ENCODE measurements at places on chromosomes 1 and 21.

DNA sequence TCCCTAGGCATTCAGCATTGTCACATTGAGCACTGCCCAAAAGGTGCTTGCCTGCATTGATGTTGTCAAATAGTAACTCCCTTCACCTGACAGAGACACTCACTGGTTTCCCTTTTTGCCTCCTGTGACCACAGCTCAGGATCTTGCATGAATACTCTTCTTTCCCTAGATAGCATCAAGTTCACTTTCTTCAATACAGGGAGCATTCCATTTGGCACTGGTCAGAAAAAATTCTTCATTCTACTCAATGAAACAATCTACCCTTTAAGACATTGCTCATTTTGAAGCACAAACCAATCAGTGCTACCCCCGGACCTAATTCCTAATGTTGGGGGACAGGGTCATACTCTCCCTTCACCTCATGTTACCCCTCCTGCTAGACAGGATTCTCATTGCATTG lies 319.0 kb upstream of the SNX7 start:
- no peak for DNase-seq

GRCh38 chr1:160779626-160780397 lies 16.2 kb upstream of the LY9 start:
- peak; percentile 24 for DNase-seq

GRCh38 chr1:24771574-24771973 lies 26.3 kb downstream of the CLIC4 start:
- DNase-seq = no peak

DNA sequence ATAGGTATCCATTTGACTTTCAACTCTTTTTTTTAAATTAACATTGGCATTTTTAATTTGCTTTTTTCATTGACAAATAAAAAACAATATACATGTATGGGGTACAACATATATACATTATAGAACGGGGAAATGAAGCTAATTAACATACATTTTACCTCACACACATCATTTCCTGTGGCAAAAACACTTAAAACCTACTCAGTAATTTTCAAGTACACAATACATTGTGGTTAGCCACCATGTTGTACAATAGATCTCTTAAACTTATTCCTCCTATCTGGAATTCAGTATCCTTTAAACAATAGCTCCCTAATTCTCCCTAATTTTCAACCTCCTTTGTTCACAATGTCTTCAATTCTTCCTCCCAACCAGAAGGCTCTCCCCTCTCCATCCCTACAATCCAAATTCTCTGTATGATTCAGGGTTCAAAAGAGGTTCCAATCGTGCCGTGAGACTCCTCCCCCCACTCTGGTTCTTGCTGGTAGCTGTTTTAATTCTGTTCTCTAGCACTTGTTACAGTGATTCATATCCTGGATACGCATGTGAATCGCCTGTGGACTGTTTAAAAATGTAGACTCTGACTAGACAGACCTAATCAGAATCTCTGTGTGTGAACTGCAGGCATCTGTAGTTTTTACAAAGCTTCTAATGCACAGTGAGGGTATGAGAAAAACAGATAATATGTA lies 87.6 kb upstream of the DUSP10 start:
- no peak for DNase-seq

GRCh38 chr1:100036718-100037655 lies 67.2 kb downstream of the SLC35A3 start:
- DNase-seq = peak; percentile 63

DNA sequence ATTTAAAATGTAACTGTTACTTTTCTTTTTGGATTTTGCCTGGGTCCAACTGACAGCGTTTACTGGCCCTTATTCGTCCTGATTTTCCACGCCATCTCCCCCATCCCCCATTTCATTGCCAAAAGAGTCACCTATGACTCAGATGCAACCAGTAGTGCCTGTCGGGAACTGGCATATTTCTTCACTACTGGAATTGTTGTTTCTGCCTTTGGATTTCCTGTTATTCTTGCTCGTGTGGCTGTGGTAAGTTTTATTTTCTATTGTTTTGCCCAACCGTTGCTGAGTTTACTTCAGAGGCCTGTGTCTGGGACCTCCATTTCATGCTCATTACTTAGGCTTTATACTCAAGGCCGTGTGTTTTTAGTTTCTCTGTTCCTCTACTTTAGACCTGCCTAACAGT lies 9.3 kb downstream of the LEPR start:
- no peak for DNase-seq

DNA sequence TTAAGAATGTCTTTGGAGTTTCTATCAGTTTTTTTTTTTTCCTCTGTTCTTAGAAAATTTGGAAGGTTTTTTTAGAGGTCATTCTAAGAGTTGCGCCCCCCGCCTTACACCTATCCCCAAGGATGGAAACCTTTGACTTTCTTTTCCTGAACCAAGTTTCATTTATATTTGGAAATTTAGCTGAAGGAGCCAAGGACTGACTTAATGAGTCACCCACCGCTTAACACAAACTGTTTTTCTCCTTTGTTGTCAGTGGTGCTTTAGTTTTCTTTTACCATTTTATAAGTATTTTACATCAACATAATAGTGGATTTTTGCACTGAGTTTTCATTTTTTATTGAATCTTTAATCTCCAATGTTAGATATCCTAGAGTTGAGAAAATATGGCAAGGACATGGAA lies 25.3 kb downstream of the USP25 start:
- no peak for DNase-seq

DNA sequence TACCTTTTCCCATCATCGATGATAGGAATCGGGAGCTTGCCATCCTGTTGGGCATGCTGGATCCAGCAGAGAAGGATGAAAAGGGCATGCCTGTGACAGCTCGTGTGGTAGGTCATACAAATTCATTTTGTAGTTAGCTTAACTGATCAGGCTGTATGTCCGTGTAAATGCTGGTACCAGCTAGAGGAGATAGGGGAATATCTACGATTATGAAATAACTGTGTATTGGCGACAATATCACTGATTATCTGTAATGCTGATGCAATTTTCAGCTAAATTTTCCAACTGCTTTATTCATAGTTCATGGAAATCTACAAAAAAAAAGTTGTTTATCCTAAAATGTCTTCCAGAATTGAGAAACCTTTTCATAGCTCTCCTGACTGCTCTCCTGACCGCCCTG lies 8.3 kb downstream of the PRDX6 start:
- no peak for DNase-seq

GRCh38 chr1:194975913-194976312 lies 1632.3 kb downstream of the KCNT2 start:
- DNase-seq = no peak

DNA sequence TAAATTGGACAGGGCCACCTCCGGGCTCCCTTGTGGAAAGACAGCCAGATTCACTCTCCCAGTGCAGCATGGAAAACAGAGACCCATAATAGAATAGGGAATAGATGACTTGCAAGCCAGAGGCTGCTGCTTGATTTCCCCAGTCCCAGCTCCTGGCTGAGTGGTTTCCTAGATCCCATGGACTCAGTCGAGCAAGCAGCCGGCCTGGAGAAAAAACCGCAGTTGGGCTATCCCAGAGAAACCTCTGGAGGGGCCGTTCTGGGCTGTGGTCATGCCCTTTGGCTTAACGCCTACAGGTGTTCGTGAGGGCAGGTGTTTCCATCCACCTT lies 61.7 kb downstream of the ELK4 start:
- DNase-seq = no peak

DNA sequence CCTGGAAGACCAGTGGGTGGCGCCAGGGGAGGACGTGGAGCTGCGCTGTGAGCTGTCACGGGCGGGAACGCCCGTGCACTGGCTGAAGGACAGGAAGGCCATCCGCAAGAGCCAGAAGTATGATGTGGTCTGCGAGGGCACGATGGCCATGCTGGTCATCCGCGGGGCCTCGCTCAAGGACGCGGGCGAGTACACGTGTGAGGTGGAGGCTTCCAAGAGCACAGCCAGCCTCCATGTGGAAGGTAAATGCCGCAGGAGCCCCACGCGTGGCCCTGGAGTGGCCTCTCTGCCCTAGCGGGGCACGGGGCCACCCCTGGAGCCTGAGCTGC lies 75.2 kb downstream of the OBSCN start:
- DNase-seq = no peak

GRCh38 chr1:43834280-43835081 lies 99.1 kb upstream of the ARTN start:
- DNase-seq = peak; percentile 21

DNA sequence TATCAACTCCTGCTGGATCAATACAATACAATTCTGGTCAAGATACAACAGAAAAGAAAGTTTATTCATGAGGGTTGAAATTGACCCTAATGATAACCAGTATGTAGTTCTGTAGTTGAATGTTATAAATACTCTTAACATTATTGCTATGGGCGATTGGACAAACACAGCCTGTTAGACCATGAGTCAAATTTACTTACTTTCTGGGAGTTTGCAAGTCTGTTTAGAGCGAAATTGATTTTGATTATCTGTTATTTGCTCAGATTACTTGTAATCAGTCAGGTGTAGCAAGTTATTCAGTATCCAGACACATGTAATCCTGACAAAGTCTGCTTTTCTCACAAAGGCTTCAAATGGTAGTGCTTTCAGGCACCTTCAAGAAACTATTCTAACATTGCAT lies 216.6 kb upstream of the B3GALT2 start:
- no peak for DNase-seq

- DNase-seq = no peak
These were observed 12.6 kb downstream of the NTPCR start for GRCh38 chr1:232962761-232963745.

GRCh38 chr1:44724296-44724954 lies 6.5 kb downstream of the RNU5D-1 start:
- DNase-seq = no peak

DNA sequence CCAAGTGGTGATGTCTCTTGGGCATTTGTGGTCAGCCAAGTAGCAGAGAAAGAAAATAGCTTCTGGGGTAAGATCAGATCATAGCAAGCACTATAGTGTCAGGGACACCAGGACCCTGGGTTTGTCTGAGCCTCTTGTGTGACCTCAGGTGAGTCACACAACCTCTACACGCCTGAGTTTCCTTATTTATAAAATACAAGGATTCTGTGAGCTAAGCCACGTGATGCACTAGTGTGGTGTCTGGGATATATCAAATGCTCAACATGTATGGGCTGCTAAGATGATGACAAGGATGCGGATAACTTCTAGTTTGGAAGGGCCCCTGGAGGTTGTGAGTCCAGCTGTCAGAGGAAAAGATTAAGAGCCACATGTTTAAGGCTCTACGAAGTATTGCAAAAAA lies 24.5 kb upstream of the ZNF436 start:
- no peak for DNase-seq

DNA sequence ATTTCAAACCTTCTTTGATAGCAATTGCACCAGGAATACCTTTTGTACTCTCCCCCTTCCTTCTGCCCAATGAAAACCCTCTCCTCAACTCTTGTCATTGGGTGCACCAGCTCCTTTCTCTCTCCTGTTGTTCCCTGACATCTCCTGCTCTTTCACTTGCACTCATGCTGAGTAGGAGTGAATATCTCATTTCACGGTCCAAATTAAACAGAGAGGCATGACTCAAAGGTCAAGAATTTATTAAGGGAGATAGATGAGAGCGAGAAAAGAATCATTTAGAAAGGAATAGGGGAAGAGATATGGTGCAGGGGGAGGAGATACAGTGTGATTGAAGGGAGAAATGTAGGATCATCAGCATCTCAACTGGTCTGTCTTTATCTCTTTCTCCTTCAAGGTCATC lies 22.1 kb downstream of the AIM2 start:
- no peak for DNase-seq

- no peak for DNase-seq
These were observed 20.9 kb downstream of the STYXL2 start for GRCh38 chr1:167114725-167115124.

- DNase-seq = no peak
These were observed 48.1 kb upstream of the UBE2U start for GRCh38 chr1:64155278-64155677.

DNA sequence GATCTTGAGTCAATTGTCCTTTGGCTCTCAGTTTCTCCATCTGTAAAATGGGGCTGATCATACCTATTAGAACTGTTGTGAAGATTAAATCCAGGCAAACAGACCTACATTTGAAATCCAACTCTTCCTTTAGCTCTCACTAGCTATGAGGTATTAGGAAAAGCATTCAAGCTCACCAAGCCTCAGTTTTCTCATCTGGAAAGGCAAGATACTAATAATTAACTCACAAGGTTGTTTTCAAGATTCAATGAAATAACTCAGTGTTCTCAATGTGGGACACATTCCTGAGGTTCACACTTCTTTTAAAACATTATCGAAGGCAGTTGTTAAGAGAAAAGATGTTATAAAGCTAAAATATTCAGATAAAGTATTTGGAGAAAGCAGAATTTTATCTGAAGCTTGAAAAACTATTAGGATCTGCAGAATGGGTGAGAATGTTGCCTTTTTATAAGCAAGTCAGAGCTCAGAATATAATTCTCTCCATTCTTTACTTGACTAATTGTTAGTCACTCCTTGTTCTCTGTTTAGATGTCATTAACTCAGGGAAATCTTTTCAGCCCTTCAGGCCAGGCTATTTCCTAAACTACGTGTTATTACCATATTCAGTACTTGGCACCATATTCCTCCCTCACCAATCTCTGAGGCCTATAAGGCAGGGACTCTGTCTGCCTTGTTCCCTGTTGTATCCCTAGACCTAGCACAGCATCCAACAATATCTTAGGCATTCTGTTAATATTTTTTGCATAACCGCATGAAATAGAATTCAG lies 72.0 kb upstream of the VAV3 start:
- no peak for DNase-seq

DNA sequence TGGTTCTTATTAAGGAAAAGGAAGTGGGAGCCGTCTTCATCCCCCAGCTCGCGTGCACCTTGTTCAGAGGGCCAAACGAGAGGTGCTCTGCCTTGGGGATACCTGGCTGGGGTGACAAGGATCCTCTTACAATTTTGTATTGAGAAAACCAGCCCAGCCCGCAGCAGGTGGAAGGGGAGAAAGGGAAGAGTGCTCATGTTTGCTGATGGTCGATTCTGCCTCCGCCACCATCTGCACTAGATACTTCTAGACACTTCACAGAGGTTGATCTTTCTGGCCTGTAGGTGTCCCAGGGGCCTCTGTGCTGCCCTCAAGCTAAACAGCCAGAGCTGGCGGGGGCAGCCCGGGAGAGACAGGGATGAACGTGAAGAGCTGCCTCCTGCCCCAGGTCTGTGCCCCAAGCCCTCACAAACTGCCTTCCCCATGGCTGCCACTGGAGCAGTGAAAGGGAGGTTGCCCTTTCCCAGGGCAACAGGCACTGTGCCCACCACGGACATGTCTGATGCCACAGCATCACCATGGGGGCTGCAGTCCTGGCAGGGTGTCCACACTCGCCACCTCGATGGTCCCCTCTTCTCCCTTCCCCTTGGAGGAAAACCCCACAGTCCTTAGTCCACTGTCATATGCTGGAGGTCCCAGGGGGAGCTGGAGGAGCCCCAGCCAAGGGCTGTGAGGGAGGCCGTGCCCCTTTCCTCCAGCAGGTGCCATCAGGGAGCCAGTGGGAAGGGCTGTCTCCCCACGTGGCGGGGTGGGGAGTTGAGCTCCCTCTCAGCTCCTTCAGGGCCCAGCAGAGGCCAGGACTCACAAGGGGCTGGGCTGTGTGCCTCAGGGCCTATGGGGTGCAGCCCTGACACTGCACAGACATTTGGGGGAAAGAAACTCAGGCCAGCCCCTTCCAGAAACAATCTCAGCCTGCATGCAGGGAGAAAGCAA lies 8.1 kb downstream of the ADPRS start:
- DNase-seq = no peak

- no peak for DNase-seq
These were observed 759 bp downstream of the GPR157 start for GRCh38 chr1:9128166-9128519.

Data from eye (tissue), 1 donor.